NCI-H187 treated with DMSO at 0.1 percent for 48 hours (cell line): ENCODE measurements at places on chromosomes 13 and 19.

- no peak for DNase-seq
Observed at GRCh38 chr19:48244281-48244680, 11.4 kb downstream of the CARD8 start.

DNA sequence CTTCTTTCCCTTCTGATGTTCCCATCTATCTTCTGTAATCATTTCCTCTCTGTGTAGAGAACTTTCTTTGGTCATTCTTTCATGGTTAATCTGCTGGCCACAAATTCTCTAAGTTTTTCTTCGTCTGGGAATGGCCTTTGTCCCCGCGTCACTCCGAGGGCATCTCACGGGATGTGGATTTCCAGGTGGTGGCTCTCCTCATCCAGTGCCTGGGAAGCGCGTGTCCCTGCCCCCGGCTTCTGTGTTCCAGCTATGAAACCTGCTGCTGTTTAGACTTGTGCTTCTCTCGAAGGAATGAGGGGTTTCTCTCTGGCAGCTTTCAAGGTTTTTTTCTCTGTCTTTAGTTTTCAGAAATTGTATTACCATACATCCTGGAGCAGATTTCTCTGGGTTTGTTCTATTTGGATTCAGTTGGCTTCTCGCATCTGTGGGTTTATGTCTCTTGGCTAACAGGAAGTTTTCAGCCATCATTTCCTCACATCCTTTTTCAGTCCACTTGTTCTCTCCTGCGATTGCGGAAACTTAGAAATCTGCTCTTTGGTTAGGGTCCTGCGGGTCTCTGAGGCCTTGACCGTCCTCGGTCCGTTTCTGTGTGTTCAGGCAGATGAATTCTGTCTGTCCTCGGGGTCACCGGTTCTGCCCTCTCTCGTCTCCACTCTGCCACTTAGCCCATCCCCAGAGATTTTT lies 36.9 kb upstream of the DCUN1D2 start:
- DNase-seq = no peak

- DNase-seq = no peak
Observed at GRCh38 chr13:66216728-66217127, 1013.4 kb downstream of the PCDH9 start.

- no peak for DNase-seq
Observed at GRCh38 chr13:27968316-27969081, 616 bp downstream of the CDX2 start.

DNA sequence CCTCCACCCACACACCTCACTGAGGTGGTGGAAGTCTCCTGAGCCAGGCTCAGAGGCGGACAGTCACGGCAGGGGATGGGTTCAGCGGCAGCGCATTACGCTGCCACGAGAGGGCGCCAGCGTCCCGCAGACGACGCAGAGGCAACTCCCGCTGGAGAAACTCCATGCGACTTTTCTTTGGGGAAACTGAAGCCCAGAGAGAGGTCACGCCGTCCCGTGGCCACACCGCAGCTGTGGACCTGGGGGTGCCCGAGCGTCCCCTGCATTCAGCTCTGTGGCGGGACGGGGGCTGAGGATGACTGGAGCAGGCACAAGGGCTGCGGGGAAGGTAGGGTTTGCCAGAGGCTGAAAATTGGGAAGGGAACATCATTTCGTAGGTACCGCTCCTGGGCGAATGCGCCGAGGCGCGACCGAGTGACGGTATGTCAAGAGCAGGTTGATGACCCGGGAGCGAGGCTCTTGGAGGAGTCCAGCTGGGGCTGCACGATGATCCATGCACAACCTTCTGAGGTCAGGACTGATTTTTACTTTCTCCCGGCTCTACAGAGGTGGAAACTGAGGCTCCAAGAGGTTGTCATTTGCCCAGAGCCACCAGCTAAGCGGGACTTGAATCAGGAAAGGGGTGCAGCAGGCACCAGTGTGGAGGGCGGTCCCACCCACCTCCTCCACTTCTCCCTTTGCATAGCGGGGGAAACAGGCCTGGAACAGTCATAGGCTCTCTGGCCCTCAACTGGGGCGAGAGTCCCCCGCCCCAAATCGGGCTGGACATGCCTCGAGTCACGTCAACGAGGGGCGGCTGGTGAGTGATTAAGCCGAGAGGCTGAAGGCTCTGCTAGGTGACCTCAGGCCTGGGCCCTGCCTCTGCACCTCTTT lies 690 bp upstream of the ARRDC2 start:
- DNase-seq = no peak

DNA sequence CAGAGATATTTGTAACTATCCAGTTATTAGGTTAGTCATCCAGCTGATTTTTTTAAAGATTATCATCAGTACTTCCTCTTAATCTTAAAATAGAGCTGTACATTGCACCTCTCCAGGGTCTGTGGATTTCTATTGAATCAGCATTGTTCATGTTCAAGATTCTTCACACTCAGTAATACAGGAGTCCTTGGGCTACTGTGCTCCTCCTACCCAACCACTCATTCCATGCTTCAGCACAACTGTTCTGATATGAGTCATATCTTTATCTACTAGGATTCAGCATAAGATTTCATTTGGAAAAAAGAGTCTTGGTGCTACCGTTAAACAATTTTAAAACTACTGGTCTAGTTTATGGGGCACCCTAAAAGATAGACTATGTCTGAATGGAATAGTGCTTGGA lies 357.8 kb downstream of the DCT start:
- no peak for DNase-seq

DNA sequence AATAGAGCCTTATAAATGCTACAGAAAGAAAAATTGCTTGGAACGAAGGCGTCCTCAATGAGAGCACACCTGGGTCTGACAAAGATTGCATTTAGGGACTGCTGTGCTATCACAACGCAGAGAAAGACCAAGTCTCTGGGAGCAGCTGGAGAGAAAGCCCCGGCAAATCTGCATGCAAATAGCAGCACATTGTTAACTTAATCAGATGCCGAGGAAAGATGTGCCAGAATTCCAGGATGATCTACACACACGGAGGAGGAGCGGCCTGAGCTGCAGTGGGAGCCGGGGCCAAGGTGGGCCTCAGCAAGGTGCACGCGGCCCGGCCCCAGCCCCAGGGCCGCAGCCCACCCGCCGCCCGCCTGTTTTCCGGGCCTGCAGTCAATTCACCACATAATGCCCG lies 1.4 kb downstream of the ZNF536 start:
- DNase-seq = no peak

DNA sequence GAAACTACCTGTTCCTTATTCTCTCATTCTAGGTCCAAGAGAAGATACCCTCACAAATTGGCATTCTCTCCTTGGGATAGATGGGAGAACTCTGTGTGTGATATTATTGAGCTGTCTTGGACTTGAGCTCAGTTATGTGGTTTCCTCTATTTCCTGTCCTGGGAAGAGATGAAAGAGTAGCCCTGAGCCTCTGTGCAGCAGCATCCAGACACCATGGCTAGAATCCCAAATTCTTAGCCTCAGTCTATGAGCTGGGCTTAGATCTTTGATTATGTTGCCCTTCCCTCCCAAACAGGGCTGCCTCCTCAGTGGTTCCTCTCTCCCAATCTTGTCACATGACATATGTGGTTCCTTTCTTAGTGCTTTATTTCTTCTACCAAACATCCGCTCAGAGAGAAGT lies 290.7 kb downstream of the SPRY2 start:
- no peak for DNase-seq

- no peak for DNase-seq
Observed at GRCh38 chr19:49809160-49809940, 3.7 kb downstream of the FUZ start.
